ENCODE measurements at places on chromosomes 16 and 17.

DNA sequence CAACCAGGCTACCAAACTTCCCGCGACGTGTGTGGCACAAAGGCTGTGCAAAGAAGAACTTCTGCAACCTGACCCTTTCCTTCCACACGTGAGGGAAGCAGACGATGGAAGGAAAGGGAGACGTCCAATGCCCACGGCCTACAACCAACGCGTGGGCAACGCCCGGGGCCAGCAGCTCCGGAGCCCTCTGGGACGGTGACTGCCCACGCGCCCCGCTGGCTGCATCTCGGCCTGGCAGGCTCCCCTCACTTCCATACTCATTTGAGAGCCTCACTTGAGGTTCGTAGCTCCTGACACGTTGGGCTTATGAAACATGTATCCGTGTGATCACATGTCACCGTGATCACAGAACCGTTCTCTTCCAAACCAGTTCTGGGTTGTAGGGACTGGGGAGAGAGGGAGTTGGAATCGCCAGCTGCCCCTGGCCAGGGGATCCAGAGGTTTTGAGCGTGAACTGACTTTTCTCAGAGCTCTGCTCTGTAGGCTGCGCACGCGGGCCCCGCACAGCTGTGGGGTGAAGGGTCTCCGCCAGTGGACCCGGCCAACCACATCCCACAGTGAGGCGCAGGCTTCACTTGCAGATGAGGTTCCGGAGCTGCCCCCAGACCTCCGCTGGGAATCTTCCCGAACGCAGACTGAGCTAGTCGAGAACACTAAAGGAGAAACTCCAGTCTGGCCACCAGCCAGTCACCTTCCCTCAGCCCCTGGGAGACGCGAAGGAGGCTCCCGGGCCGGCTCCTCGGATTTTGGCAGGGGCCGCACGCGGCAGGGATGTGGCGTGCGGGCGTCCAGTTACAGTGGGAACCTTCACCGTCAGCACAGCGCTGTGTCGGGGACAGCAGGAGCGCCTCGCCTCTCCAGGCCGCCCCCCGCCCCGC, 1.0 kb downstream of the LMF1 start:
- no peak for DNase-seq

DNA sequence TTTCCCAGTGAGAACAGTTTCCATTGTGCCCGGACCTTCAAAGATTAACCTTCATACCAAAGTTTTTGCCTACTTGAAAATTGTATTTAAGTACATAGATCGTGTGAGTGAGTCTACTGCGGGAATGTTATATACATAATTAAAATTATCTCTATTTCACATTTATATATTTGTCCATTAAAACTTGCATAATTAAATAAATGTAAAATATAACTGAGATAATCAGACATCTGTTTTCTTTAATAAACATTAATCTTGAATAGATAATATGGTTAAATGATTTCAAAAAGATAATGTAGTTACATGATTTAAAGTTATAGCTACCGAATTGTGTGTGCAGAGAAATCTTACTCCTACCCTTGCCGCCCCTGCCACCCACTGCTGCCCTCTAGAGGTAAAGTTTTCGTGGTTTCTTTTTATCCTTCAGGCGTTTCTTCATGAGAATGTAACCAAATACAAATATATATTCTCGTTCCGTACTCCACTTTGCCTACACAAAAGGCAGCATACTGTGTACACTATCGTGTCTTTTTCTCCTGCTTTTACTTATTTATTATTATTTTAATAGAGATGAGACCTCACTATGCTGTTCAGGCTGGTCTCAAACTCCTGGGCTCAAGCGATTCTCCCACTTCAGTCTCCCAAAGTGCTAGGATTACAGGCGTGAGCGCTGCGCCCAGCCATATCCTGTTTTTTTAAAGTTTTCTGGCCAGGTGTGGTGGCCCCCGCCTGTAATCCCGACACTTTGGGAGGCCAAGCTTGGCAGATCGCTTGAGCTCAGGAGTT, 35.6 kb downstream of the RPA1 start:
- no peak for DNase-seq

DNA sequence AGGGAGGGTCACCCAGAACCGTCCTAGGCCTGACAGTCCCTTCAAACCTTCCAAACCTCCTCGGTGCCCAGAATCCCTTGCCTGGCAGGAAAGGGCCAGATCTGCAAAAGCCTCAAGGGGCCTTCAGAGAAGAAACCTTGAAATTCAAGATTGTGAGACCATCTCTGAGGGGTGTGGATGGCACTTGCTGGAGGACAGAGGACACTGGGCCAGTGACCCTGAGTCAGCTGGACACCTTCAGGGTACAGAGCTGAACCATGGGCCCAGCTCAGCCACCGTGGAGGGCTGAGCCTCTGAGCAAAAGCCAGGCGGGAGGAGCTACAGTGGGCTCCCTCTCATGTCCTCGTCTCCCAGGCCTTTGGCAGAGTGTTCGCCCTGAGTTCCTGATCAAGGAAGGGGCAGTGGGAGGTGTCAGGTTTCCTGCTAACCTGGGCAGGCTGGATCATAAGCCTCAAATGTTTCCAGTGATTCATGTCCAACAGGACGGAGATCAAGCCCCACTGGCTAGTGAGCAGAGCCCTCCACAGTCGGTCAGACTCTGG, 3.0 kb downstream of the PDILT start:
- no peak for DNase-seq

DNA sequence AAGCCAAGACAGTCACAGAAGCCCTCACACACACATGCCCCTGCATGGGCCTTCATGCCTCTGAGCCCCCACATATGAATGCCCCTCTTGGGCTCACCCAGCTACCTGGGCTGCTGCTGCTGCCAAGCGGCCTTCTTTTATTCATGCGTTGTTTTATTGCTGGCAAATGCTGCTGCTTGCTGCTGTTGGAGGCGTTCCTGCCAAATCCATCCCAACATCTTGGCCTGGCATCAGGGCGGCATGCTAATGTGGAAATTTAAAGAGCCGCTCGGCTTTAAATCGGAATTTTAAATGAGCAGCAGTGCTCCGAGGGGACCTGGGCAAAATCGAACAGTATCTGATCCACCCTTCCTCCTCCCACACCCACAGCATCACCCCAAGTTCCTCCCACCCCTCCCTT, 39.0 kb downstream of the NEUROD2 start:
- DNase-seq = peak; percentile 41

- DNase-seq = no peak
Measured at GRCh38 chr17:60158751-60159478, 9.1 kb downstream of the CA4 start.

DNA sequence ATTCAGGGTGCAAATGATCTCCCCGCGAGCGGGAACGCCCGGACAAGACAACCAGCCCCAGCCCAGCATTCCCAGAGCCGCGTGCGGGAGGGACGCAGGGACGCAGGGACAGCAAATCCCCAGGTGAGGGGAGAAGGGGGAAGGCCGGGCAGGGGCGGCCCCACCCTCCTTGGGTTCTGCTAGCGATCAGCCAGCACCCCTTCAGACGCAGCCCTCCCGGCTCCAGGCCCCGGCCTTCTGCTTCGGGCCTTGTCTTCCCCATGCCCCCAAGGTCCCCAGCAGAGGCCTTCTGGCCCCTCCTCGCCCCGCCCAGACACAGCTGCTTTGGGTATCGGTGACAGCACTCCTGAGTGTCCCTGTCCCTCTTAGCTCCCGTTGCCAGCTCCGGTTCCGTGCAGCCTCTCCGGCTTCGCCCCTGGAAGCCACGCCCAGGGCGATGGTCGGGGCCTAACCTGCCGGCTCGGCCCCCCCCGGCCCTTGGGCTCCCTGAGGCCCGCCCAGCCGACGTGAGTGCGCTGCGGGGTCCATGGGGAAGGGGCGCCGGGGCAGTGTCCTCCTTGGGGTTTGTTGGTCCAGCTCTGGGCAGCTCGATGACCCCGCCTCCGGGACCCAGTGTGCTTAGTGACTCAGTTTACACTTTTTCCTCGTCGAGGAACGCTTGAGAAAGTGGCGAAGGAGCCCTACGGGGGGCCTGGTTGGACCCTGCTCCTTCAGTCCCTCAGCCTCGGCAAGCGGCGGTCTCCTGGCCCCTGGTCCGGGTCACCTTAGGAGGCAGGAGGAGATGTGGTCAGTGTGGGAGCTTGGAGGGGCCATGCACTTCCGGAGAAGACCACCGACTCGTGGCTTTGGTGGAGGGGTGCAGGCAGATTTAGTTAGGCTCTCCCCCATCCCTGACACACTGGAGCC, 50.5 kb upstream of the AMZ2 start:
- DNase-seq = no peak
